Kidney epithelial cell (primary cell): ENCODE measurements at places on chromosomes 6 and 20.

DNA sequence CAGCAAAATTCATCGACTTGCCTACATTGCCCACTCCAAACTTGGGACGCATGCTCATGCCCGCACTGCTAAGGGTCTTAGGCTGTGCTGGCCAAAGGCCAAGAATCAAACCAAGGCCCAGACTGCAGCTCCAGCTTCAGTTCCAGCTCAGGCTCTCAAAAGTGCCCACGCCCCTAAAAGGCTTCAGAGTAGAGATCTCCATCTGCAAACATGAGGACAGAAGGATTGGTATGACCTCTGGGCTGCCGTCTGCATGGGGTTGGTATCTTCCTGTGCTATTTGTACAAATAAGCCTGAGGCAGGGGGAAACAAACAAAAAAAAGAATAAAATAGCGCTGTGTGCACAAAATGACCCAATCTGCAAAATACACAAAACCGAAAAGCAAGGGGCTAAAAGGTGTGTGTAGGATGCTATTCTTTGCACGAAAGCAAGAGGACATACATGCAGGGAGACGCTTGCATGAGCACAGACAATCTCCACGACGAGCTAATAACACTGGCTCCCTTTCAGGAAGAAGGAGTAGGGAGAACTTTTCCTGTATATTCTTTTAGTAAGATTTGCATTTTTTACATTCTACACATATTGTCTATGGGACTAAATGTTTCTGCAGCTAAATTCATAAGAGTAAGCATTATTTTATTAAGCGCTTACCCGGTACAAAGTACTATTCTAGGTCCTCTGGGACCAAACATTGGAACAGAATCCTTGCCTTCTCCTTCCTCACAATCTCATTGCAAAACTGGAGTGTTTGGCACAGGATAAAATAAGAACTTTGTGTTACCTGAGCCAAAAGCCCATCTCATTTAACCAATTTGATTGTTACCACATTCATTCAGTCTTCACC, 33.1 kb downstream of the ATP9A start:
- no peak for DNase-seq

DNA sequence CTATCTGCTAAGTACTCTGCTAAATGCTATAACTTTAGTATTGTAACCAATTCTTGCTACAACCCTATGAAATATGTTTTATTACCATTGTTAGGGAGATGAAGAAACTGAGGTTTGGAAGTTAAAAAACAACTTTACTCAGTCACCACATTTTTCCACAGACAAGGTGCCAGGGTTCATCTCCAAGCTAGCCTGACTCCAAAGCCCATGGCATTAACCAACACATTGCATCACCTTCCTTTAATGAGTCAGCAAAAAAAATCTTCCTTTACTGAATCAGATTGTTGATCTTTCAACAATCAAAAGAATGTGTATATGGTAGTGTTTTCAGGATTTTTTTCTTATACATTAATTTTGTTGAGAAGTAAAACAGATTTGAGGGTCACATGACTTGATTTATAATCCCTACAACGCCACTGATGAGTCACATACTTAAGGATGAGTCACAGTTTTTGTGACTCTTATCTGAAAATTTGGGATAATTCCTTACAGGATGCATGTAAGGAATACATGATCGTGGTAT, 41.5 kb downstream of the MAN1A1 start:
- DNase-seq = peak; percentile 28

DNA sequence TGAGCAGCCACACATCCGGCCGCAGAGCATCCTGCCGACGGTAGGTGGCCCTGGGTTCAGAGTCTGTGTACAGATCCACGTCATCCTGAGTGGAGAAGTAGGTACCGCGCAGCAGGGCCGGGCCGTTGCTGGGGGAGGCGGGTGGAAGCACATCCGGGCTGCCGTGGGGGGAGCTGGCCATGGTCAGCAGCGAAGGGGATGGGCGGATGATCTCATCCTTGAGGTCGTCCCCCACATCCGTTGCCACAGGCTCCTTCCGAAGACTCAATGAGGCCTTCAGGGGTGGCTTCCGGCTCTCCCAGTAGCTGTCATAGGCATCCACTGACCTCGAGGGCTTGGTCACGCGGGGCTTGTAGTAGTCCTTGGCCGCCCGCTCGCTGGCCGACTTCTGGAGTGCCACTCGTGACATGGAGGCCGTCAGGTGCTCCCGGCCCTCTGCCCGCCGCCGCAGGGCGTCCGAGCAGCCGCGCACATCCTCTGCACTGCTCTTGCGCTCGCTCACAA, 9.2 kb downstream of the SPATA2 start:
- DNase-seq = no peak

GRCh38 chr20:46362921-46363867, 43.2 kb downstream of the ELMO2 start:
- no peak for DNase-seq

GRCh38 chr20:44979090-44979621, 12.8 kb downstream of the STK4 start:
- no peak for DNase-seq

GRCh38 chr20:20568604-20569205, 143.7 kb downstream of the RALGAPA2 start:
- DNase-seq = no peak

DNA sequence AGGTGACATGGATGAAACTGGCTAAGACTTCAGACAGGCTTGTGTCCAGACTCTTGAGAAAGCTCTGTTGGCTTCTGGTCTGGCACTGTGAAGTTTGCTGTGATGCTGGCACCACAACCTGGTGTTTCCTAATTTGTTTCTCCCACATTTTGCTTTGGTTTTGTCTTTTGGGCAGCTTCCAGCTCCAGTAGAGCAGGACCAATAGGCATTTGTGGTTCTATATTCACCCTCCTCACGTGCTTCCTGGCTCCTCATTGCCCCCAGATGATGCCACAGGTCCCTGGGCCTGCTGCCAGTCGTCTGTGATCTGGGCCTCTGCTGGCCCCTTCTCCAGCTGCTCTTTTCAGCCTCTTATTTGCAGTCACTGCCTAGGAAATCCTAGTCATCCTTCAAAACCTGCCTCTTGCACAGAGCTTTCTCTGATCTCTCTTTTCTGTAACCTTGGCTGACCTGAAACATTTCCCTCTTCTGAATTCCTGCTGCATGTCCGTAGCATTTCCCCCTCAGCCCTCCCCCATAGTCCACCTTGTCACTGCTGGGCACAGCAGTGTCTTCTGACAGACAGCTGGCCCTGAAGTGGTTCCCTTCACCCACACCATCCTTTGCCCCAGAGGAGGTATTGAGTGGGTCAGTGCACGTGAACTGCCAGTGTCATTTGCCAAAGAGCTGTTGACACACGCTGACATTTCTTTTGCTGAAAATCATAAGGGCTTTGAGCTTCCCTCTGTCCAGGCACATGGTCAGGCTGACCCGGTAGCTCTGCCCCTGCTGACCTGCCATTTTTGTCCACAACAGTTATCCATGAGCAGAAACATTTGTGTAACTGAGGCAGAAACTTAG, 63.0 kb downstream of the PTPN1 start:
- no peak for DNase-seq

DNA sequence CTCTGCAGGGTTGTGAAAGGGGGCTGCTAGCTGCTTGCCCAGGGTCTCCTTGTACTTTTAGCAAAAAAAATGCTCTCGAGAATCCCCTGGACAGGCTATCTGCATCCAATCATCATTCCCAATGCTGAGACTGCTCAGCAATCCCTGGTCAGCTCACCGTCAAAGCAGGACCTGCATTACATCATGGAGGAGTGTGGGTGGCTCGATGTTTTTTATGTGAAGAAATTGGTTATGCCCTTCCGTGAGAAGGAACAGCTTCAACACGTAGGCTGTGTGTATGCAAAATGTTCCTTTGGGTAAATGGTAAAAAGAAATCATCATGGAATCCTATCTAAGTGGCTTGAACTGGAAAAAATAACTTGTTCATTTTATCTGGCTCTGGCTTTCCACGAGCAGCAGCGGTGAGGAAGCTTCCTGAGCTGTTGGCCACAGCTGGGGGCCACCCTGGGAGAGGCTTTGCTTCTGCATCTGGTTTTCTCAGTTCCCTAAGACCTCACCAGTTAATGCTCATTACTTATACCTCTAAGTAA, 111.4 kb downstream of the FYN start:
- no peak for DNase-seq

- DNase-seq = no peak
Observed at GRCh38 chr20:63963348-63963741, 6.4 kb downstream of the ZNF512B start.

GRCh38 chr6:83948851-83949250, 84.7 kb upstream of the MRAP2 start:
- no peak for DNase-seq

DNA sequence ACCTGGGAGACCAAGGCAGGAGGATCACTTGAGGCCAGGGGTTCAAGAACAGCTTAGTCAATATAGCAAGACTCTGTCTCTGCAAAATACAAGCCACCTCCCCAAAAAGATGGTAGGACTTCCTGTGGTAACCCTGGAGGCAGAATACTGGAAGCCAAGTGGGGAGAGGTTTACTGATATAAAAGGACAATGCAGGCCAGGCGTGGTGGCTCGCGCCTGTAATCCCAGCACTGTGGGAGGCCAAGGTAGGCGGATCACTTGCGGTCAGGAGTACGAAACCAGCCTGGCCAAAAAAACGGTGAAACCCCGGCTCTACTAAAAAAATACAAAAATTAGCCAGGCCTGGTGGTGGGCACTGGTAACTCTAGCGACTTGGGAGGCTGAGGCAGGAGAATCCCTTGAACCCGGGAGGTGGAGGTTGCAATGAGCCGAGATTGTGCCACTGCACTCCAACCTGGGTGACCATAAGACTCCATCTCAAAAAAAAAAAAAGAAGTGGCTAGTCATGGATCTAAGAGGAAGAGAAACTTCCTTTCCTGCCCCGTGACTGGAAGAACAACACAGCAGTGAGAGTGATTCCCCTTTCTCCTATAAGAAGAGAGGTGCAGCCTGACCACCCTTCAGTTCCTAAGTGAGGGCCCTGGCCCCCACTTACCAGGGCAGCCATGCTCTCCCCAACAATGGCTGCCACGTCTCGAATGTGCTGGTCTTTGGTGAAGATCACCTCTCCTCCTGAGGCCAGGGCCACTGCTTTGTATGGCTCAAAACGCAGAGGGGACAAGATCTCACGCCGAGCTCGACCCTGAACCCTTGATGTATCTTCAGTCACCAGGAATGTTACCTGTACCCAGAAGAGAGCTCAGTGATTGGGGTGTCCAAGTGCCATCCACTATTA, 6.2 kb downstream of the SAPCD1 start:
- DNase-seq = no peak

- no peak for DNase-seq
Observed at GRCh38 chr6:34717466-34717865, 20.9 kb upstream of the ILRUN start.

- DNase-seq = no peak
Observed at GRCh38 chr6:161458201-161458951, 184.5 kb upstream of the AGPAT4 start.

- DNase-seq = peak; percentile 72
Observed at GRCh38 chr6:133551847-133552341, 310.7 kb downstream of the EYA4 start.
